Stimulated activated CD4-positive, alpha-beta T cell treated with anti-CD3 and anti-CD28 coated beads, TNF-alpha, amount 100 ng/mL, for 24 hours (primary cell): ENCODE measurements at places on chromosomes 5 and 9.
A peak's percentile ranks its signal among the peaks of the same experiment; 100 is the strongest.

DNA sequence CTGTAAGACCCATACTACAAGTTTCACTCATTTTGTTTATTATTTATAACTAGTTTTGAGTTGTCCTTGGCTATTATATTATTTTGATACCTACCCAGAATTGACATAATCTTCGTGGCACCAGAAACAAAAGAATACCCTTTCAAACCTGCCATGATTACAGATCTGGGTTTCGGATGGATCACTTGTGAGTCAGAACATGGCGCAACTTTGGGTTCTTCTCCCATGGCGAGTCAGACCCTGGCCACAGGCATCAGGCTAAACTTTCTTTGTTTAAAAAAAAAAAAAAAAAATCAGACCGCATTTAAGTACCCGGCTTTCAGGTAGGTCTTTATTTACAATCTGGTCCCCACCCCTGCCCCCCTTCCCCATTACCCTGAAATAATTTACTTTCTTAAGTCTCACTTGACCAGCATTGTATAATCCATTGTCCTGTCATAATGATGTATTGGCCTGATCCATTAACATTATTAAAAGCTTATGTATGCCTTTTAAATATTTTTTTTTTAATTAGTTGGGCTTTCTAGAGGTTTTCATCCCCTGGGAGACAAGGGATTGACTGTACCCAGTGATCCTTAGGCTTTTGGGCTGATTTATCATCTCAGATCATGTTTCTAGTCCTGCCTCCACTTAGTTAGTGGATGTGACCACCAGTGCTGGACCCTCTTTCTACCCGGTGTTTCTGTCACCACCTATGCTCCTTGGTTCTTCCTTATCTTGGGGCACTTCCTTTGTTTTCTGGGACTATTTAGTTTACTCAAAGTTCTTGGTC, 43.9 kb downstream of the F2RL2 start:
- no peak for DNase-seq

GRCh38 chr5:28850320-28850921, 1812.0 kb upstream of the CDH9 start:
- no peak for DNase-seq

DNA sequence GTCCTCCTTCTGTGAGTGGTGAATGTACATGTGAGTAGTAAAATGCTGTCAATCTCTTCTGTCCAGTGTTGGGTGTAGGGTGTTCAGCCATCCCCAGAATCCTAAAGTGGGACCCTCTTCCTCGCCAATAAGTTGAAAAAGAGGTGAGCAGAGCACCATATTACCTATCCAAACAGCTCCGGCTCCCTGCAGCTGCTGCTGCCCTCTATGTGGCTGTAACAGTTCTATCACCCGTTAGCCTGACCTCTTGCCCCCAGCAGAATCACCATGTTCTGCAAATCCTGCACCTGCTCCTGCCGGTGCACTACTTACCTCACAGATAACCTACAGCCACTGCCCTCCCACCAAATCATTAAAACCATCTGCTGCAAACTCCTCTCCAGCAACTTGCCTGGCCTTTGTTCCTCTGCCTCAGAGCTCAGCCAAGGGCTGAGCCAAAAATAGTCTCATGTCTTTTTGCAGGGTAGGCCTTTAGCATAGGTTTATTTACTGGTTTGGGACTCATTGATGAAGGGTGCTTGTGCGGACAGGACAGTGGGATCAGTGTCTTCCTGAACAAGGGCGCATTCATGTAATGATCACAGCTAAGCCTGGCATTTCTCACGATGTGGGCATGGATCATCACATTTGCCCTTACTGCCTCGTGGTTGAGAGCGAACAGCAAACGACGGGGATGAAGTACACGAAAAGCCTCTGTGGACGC, 49.6 kb upstream of the CCL21 start:
- no peak for DNase-seq

GRCh38 chr5:54761213-54761701, 224.1 kb downstream of the ESM1 start:
- DNase-seq, result no peak

GRCh38 chr9:101727612-101728524, 10.6 kb downstream of the GRIN3A start:
- DNase-seq, result no peak

DNA sequence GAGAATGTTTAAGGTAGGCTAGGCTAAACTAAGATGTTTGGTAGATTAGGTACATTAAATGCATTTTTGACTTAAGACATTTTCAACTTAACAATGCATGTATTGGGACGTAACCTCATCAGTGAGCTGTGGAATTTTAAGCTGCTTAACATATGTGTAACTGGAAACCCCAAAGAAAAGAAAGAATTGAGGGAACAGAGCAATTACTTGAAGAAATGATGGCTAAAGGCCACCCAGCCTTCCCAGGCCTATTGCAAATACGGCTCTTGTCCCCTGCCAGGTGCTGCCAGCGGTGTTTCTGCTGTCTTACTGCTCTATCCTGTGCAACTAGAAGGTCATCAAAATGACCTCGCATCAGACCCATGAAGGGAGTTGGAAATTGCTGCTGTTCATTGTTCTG, 52.0 kb downstream of the RICTOR start:
- DNase-seq, result no peak

- DNase-seq, result no peak
Measured at GRCh38 chr5:172943283-172943841, 15.9 kb upstream of the RPL26L1 start.

GRCh38 chr5:7385681-7386080, 10.3 kb upstream of the ADCY2 start:
- no peak for DNase-seq

DNA sequence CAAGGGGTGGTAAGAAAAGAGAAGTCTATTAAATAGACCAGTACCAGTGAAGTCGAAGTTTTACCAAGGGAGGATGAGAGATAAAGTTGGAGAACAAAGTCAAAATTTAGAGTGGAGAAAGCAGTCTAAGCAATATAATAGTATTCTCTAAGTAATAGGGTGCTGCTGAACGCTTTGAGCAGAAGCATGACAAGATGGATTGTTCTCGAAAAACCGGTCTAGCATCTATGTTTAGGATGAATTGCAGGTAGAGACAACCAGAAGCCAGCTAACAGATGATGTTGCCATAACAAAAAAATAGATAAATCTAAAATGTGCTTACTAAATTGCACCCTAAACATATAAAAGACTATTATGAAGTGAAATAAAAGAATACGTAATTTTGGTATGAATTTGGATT, 237.0 kb downstream of the PRELID2 start:
- DNase-seq, result no peak

- DNase-seq, result no peak
Measured at GRCh38 chr5:39224196-39224761, 4.9 kb upstream of the FYB1 start.

- no peak for DNase-seq
Measured at GRCh38 chr9:120916588-120916987, 10.0 kb downstream of the TRAF1 start.

DNA sequence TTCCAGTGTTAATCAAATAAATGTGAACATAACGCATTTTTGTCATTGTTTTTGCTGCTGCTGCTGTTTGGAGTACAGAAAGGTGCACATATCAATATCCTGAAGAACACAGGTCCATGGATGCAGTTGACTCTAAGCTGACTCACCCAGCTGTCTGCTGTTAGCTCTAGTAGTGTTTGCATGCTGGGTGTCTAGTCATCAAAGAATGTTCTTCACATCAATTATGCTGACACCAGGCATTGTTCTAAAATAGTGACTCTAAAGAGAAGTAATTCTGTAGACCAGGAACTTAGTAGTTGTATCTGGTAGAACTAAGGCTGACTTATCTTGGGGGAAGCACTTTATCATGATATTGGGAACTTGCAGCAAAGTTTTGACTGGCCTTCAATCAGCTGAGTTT, 55.7 kb upstream of the DPYSL3 start:
- DNase-seq, result no peak

DNA sequence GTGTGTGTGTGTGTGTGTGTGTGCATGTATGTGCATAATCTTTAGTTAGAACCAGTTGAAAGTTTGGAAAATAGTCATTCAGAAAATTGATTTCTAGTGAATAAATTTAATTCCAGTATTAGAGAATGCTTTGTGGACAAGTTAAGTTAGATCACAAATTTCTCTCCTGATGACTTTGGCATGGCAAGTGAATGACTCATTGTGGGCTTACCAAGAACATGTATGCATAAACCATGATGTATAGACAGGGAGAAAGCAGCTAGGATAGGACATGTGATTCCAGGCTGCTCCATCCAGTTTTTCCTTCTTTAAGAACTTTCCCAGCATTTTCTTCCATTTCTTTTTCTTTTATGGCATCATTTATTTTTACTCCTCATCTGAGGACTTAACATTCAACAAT, 85.7 kb upstream of the SGCD start:
- DNase-seq, result no peak

DNA sequence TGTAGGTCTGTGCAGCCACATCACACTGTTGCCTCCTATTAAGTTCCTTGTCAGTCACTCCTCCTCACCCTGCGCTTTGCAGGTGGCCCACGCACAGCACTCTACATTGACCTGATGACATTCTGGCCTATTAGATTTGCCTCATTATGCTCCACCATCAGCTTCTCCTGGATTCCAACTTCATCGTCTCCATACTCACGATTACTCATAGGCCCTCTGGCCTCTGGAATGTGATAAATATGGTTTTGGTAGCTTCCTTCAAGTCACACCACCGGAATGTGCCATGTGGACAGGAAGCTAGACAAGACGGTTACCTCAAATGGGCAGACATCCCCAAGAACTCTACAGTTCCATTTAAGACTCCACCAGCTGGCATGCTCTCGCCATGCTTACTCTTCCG, 158.0 kb upstream of the LHFPL2 start:
- DNase-seq, result no peak

GRCh38 chr9:113969343-113969742, 93.2 kb downstream of the ZNF618 start:
- DNase-seq, result no peak

- no peak for DNase-seq
Measured at GRCh38 chr5:142881076-142881783, 111.1 kb downstream of the ARHGAP26 start.

- DNase-seq, result no peak
Measured at GRCh38 chr9:35364817-35365585, 124.9 kb upstream of the RUSC2 start.

GRCh38 chr9:128117613-128118471, 9.7 kb downstream of the PTGES2 start:
- peak; percentile 95 for DNase-seq

GRCh38 chr5:175464942-175465233, 13.5 kb upstream of the SFXN1 start:
- no peak for DNase-seq

GRCh38 chr9:135565141-135565628, 3.6 kb downstream of the PAEP start:
- DNase-seq, result no peak

DNA sequence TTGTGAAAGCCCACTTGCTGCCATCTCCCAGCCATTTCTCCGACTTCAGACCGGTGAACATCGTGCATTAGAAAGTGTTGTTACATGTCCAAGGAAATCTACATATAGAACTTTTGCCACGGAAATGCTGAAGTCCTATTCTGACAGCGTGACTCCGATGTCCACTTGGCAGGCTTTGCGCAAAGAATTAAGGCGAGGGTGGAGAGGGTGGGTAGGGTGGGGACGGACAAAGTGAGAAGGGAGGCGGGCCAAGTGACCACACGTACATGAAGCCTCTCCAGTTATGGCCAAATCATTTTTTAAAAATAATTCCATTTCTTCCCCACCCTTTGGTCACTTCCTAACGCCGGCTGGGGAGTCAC, 460 bp upstream of the ACO1 start:
- DNase-seq, result no peak

- no peak for DNase-seq
Measured at GRCh38 chr5:6772886-6773285, 59.7 kb downstream of the TENT4A start.
